Stimulated activated CD4-positive, alpha-beta T cell treated with anti-CD3 and anti-CD28 coated beads, Interleukin-1b, Interleukin-23, amount 100 ng/mL, for 1 hour (primary cell): ENCODE measurements at places on chromosomes 11 and 22.

DNA sequence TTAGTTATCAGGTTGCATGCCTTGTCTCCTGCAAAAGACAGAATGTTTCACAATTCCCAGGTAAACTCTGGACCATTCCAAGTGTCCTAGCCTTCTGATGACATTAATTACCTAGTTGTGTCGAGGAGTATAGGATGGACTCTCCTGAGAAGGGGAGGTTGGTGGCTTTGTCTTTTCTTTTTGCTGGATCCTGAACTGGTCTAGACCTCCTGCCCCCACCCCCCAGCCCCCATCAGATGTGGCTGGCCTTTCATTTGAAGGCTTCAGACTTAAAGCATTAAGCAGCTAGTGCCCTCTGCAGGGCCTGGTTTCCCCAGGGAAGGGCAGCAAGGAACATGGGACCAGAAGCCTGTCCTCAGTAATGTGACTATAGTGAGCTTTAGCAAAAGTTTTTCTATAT lies 9.7 kb downstream of the MCAM start:
- DNase-seq, result no peak

DNA sequence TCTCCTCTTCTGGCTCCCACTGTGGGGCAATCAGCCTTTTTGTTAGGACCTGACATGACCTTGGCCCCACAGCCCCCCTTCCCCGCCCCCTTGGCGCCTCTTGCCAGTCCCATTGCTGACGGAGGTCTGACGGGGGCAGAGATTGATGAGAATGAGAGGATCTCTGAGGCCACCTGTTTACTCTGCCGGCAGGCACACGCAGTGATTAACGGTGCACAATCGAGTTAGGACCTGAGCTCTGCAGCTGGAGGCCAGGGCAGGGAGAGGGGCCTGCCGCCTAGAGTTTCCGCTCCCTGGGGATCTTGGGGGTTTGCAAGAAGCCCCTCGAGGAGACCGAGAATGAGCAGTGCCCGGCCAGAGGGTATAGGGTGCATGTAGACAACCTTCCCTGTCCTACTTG lies 6.8 kb upstream of the CHRM1 start:
- no peak for DNase-seq

DNA sequence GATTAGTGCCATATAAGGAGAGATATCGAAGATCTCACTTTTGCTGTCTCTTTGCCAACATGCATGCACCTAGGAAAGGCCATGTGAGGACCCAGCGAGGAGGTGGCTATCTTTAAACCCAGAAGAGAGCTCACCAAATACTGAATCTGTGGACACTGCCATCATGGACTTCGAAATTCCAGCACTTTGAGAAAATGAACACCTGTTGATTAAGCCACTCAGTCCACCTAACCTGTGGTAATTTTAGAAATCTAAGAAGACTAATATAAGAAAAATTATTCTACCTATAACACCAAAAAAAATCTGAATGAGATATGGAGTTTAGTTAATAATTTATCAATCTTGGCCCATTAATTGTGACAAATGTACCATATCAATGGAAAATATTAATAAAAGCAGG lies 193.6 kb upstream of the CARD18 start:
- DNase-seq, result no peak

GRCh38 chr22:43377896-43378704 lies 33.7 kb upstream of the MPPED1 start:
- no peak for DNase-seq

- no peak for DNase-seq
Observed at GRCh38 chr11:57414612-57415212, 12.2 kb downstream of the SLC43A3 start.

GRCh38 chr11:37506531-37506930 lies 908.5 kb upstream of the RAG2 start:
- no peak for DNase-seq

- no peak for DNase-seq
Observed at GRCh38 chr11:90590286-90590685, 367.4 kb upstream of the CHORDC1 start.

- DNase-seq, result no peak
Observed at GRCh38 chr22:48335442-48336139, 1492.1 kb downstream of the BRD1 start.

GRCh38 chr22:23698673-23699235 lies 7.9 kb downstream of the RGL4 start:
- DNase-seq, result no peak

DNA sequence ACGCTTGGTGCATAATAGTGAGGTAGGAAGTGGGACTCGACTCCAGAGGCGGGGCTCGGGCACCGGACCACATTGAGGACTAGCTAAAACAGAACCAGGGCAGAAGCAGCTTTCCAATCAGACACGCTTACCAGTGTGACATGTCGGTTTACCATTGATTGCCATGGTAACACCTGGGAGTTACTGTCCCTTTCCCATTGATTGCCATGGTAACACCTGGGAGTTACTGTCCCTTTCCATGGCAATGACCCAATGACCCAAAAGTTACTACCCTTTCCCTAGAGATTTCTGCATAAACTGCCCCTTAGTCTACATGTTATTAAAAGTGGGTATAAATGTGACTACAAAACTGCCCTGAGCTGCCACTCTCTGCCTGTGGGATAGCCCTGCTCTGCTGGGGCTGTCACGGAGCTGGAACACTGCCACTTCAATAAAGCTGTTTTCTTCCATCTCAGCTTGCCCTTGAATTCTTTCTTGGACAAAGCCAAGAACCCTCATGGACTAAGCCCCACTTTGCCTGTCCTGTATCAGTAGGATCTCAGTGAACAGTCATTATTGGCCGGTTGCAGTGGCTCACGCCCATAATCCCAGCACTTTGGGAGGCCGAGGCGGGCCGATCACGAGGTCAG lies 77.4 kb upstream of the CRYBB3 start:
- no peak for DNase-seq

GRCh38 chr11:57772562-57772961 lies 11.0 kb downstream of the CTNND1 start:
- no peak for DNase-seq

- DNase-seq, result no peak
Observed at GRCh38 chr11:12137938-12138731, 27.7 kb downstream of the MICAL2 start.

DNA sequence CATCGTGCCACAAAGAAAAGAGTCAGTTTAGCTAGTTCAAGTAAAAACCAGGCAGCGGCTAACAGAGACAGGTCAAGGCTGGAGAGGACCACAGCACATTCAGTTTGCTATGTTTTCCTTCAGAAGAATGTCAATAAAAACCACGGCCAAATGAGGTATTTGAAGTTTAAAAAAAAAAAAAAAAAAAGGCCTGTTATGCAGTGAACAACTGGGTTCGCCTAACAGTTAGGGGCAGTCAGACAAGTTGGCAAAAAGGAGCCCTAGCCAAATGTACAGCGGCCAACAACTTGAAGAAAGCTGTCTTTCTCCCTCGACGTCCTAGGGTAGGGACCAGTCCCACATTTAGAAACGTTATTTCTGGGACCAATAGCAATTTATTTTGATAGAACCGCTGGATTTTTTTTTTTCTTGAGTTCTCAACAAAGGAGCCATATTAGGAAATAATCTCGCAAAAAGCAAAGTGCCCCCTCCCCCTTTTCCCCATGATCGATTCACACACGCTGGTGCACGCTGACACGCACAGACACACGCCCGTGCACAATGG lies 237.8 kb downstream of the TTC28 start:
- DNase-seq, result no peak

DNA sequence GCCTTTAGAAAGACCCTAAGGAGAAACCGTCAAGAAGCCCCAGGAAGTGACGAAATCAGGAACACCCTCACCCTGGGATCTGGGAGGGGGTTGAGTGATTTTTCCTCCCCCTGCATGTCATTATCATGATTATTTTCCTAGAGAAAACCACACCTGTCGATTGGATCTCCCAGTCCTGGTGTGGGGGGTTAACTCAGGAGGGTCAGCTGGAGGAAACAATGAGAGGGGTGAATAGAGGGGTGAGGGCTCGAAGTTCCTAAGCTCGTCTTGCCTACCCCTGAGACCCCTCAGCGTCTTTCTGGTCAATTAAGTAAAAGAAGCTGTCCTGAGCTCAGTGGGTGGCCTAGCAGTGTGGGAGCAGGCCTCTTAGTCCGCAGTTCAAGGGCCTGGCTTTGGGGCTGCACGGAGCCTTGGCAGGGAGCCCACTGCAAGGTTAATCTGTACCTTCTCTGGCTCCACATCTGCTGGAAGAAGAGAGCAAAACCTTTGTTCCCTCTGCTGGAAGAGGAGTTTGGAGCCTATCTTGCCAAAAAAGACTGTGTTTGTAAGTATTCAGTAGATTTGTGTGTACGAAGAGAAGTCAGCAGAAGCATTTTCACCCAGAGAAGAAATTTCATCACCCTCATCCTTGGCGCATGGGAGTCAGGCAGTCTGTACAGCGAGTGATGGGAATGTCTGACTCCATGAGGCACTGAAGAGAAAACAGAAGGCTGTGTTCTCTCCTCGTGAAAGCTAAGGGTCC lies 34.2 kb upstream of the FTH1 start:
- no peak for DNase-seq

- DNase-seq, result no peak
Observed at GRCh38 chr22:26185190-26185589, 15.9 kb downstream of the SEZ6L start.

DNA sequence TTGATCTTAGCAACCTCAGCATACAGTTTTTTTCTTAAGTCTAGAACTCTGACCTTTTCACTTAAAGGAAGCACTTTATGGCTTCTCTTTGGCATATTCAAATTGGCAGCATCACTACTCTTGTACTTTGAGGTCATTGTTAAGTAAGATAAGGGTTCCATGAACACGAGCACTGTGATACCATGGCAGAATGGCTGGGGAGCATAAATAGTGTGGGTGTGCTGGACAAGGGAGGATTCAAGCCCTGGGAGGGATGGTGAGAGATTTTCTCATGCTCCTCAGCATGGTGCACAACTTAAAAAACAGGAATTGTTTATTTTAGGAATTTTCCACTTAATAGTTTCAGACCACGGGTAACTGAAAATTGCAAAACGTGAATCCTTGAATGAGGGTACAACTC lies 111.4 kb downstream of the ATXN10 start:
- no peak for DNase-seq

DNA sequence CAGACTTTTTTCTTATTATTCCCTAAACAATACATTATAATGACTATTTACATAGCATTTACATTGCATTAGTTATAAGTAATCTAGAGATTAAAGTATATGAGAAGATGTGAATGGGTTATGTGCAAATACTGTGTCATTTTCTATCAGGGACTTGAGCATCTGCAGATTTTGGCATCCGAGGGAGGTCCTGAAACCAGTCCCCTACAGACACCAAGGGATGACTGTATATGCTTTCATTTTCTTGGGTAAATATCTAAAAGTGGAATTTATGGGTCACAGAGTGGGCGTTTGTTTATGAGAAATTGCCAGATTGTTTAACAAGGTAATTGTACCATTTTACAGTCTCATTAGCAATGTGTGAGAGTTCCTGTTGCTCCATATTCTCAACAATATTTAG lies 454.5 kb upstream of the API5 start:
- no peak for DNase-seq

DNA sequence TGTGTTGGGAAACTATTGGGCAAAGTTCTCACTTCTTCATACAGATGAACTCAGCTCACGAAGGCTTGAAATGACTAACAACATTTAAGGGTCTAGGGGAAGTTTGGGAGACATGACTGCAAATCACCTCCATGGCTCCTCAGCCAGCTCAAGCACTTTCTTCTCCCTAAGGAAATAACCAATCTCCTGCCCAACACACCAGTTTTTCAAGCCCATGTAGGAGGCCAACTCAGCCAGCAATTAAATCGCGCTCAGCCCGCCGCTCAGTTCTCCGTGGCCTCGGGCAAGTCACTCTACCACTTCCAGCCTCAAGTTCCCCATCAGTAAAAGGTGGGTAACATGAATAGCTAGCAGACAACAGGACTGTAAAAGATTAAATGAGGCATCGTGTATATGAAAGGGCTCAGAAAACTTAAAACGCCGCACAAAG lies 796 bp downstream of the POLDIP3 start:
- no peak for DNase-seq

GRCh38 chr11:112300094-112300786 lies 39.6 kb upstream of the PLET1 start:
- no peak for DNase-seq

DNA sequence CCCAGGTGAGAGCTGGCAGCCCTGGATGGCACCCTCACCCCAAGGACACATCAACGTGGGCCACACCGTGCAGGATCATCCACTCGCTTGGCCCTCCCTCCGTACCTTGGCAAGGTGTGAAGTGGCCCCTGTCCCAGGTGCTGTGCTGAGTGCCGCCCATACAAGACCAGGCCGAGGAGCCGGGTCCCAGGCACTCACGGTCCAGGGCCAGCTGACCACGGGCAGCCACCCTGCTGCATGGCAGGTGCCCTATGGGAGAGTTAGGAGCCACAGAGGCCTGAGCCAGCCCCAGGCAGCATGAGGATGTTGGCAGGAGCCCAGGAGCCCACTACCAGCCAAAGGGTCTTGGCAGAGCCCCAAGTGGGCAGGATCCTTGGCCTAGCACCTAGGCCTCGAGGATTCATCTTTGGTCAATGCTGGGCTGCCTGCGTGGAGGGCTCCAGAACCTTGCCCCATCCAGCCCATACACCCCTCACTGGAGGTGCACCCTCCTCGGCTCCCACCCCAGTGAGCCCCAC lies 19.6 kb downstream of the RTN4R start:
- no peak for DNase-seq

GRCh38 chr11:70606248-70606950 lies 208.1 kb downstream of the CTTN start:
- DNase-seq, result no peak

- DNase-seq, result no peak
Observed at GRCh38 chr11:80144897-80145594, 704.2 kb upstream of the TENM4 start.

- no peak for DNase-seq
Observed at GRCh38 chr22:37824674-37825641, 1.8 kb downstream of the GALR3 start.

DNA sequence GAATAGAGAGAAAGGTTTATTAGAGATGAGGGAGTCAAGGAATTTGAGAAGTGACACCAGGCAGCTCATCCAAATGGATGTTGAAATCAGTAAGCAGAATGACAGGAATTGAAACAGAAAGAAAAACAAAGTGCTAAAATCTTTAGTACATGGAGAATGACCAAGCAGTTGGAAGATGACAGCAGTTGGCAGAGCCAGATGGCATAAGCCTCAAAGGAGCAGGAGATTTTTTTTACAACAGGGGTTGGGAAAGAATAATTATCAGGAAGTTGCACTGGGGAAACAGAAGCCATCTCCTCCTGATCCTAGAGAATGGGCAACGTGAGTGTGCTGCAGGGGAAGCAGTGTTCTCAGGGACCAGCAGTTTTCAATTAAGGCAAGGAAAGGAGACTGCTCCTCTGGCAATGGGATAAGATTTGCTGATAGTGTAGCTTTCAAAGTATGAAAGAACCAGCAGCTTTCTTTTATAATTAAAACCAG lies 28.9 kb downstream of the RAB39A start:
- DNase-seq, result no peak

GRCh38 chr11:91840640-91841240 lies 383.9 kb upstream of the FAT3 start:
- no peak for DNase-seq

GRCh38 chr11:614623-615503 lies 887 bp downstream of the IRF7 start:
- DNase-seq, result no peak

DNA sequence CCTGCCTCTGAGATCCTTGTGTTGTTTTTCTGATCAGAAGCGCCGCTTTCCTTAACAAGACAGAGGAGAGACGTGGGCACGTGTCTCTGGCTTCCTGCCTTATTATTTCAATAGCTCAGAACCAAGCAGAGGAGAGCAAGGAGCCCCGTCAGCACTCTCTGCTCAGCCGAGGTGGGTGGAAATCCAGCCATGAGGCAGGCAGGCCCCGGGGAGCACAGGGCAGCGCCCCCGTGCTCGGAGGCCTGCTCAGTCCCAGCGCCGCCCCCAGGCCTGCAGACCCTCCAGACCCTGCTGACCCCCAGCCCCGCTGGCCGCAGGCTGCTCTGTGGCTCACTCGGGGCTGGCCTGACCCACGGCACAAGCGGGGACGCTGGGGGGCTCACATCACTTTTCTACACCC lies 162.8 kb downstream of the BRD1 start:
- no peak for DNase-seq
